ENCODE measurements at places on chromosomes 7 and 10.
A peak's percentile ranks its signal among the peaks of the same experiment; 100 is the strongest.

- DNase-seq = no peak
These were observed 4.9 kb downstream of the KIAA1217 start for GRCh38 chr10:24213881-24214280.

GRCh38 chr10:78866731-78867554 lies 201.8 kb upstream of the ZMIZ1 start:
- DNase-seq = no peak

GRCh38 chr7:45977256-45977780 lies 56.2 kb upstream of the IGFBP3 start:
- no peak for DNase-seq

DNA sequence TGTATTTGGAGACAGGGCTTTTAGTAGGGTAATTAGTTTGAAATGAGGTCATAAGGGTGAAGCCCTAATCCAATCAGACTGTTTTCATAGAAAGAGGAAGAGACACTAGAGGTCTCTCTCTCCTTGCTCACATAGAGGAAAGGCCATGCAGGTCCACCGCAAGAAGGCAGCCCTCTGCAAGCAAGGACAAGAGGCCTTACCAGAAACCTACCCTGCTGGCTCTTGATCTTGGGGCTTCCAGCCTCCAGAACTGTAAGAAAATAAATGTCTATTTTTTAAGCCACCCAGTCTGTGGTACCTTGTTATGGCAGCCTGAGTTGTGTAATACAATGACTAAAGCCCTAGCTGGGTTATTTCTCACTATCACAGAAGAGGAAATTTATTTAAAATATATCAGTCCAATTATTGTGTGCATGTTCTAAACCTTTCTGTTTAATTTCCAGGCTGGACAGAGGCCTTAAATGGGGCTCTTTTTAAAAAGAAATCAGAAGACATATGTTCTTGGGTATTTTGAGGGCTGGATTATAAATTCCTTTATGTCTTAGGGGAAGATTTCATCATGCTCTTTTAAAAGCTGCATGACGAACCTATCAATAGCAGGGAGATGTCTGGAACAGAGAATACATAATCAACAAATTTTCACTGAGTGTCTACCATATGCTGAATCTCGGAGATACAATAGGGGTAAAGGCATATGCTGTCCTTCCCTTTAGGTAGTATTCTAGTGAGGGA lies 12.9 kb upstream of the TMEM26 start:
- no peak for DNase-seq

DNA sequence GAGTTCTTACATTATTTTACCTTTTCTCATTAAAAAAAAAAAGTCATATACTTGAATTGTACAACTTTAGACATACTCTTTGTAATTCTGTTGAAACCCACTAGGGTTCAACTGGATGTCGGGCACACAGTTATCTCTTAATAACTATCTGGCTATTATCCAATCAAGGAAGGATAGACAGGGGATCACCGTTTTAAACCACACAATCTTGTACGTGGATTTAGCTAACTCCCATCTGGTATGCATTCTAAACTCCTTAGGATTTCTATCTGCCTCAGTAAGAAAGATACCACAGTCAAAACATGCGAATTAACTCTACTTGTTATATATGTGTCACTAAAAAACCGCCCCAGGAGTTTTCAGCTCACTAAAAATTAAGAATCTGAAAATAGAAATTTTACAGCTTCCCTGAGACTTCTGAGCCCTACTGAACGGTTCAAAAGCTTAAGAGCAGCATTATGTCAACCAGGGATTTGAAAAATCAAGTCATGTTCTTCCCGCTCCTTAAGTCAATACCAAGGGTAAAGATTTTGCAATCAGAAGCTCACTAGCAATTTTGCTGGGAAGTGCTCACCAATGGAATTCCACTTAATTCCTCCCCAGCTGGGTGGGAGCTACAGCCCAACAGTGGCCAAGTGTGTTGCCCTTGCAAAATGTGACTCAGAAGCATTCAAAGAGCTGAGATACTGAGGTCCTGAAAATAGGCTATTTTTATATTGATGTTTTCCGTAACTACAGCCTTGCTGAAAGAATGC lies 267.0 kb downstream of the FRMD4A start:
- no peak for DNase-seq

DNA sequence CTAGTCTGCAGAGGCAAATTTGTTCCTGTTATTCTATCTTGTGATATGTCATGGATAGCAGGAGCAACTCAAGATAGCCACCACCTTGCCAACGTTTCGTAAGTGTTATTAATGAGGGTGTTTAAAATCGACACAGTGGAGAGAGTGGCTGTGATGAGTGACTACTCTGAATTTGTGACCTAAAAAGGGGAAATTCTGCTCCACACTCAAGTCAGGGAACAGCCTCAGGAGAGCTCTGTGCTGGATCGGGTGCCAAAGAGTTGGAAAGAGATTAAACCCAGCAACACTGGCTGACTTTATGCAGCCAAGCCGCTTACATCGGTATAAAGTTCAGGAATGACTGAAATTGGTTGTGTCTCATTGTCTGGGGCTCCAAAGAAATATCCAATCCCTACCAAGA lies 9.5 kb downstream of the TACC2 start:
- no peak for DNase-seq

- DNase-seq = no peak
These were observed 94.0 kb upstream of the PPP2R2D start for GRCh38 chr10:131806646-131807317.

DNA sequence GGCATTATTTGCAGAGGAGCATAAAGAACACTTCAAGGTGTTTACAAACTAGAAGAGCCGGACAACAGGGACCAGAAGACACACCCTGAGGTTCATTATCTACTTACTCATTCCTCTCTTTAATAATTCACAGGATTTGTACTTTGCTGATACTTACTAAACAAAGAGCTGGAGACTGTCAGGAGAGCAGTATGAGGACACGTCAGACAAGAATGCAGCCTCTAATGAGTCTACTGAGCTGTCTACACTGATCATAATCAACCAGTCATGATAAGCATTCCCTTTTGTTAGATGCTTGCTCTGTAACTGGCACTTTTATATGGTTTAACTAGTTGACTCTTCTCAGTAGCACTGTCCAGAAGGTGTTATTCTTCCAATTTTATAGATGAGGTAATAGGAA lies 243.3 kb upstream of the CDC14C start:
- no peak for DNase-seq

GRCh38 chr7:123845823-123846216 lies 851 bp downstream of the HYAL4 start:
- no peak for DNase-seq

- DNase-seq = no peak
These were observed 171.9 kb upstream of the CACNA2D1 start for GRCh38 chr7:82615527-82615926.

GRCh38 chr7:98613601-98614425 lies 3.3 kb upstream of the NPTX2 start:
- DNase-seq = no peak

DNA sequence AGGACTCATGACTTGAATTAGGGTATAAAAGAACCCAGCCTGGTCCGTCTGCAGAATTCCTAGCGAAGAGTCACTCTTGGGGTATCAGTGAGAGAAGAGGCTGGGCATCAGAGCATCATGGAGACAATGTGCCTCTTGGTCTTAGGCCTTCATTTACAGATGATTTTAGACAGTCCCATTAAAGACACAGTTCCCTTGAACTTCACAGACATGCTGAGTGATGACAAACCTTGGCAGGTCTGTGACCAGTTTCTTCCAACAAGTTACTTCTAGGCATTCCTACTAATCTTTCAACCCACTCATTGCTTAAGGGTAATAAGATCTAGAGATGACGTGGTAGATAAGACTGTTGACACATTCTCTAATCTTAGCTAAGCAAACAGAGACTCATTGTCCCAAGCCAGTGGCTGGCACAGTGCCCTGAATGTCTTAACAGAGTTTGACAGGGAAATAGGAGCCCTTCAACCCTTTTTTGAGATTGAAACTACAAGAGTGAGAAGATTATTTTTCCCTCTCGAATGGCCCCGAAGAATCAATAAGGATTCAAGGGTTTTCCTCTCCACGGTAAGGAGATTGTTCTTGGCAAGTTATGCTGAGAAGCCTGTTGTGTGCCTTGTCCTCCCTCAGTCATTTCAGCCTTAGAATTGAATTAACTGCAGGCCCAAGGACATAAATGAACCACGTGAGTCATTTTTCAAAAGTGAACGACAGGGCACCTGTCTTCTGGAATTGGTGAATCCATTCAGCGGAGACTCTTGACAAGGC lies 281.1 kb downstream of the CCDC3 start:
- no peak for DNase-seq

DNA sequence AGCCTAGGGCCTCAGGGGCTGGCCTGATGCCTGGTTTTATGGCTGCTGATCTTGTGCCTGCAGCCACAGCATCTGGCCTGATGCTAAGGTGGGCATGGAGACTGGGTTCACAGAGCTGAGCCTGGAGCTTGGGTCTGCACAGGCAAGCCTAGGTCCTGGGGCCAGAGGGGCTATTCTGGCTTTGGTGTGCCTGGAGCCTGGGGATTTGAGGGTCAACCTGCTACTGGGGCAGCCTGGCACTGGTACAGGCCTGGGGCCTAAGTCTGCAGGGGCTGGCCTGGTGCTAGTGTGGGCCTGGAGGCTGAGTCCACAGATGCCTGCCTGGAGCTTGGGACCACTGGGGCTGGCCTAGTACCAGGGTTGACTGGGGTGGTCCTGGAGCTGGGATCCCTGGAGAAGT lies 481.8 kb upstream of the GHITM start:
- DNase-seq = no peak

DNA sequence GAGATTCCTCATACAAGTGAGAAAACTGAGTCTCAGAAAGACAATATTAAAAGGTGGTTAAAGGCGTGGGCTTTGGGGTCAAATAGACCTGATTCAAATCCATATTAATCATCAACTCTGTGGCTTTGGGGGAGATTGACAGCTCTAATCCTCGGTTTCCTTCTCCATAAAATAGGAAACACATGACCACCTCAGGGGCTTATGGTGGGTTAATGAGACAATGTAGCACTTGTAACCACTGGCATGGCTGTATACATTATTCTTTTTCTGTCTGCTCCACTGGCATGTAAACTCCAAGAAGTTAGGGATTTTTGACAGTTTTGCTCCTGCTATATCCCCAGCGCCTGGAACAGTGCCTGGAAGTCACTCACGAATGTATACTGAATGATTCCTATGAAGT lies 120.8 kb upstream of the GAD2 start:
- no peak for DNase-seq

- no peak for DNase-seq
These were observed 131.8 kb upstream of the PALS2 start for GRCh38 chr7:24441314-24442027.

DNA sequence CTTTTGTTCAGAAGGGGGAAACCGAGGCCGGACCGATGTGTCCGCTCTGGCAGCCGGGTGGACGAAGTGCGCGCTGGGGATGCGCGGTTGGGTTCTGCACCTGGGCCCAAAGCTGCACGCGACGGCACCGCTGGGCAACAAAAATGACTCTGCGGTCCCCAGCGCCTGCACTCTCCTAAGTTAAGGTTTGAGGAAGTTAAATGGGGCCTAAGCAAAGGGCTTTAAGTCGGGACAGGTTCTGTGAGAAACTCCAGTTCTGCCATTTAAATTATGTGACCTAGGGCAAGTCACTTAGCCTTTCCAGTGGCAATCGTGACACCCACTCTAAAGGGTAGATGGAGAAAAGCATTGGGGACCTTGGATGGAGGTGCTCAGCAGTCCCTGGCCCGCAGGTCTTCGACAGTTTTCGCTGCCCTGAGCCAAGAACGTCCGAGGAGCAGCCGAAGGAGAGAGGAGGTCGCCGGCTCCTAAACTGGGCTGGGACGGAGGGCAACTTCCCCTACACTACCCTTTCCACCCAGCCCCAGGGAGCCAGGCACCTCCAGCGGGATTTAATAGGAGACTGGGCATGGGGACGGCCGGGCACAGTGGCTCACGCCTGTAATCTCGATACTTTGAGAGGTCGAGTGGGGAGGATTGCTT lies 534 bp upstream of the ACBD5 start:
- DNase-seq = no peak

DNA sequence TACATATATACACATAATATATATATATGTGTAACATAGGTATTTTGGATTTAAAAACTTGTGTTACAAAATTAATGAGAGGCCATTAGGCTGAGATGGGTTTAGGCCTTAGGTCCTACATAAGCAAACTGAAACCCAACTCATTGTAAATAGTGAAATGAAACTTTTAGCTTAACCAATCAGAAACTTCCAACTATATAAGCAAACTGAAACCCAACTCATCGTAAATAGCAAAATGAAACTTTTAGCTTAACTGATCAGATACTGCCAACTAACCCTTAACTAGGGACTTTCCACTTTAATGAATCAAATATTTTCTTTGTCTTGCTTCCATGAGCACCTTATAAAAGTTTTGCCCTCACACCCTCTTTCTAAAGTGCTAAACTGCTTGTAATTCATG lies 17.3 kb upstream of the SAMD9L start:
- DNase-seq = no peak

DNA sequence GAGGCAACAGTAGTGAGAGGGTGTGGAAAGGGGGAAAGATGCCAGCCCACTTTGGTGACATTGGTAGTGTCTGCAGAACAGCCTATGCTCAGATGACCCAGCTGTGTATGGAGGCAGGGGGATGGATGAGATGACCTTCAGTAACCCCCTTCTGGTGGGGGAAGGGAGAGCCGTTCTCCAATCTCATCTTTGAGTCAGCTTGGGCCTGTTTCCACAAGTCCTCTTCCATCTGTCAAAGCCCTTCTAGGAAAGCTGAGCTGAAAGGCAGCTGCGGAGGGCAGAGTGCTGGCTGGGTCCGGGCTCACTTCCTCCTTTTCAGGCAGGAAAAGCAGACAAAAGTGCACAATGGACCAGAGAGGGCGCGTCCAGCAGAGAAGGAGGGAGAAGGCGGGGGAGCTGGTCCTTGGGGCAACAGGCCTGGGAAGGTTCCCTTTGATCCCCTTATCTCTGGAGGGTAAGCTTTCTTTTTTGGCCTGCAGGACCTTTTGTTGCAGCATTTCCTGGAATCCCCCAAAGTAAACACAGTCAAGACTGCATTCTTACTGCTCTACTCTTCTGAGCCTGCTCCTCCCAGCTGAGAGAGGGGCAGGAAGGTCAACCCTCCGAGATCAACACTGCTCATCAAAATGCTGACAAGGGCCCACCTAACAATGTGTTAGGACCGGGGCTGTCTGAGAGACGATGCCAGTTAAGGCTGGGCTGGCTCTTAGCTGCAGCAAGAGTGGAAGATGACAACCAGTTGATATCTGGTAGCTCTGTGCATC lies 1.2 kb upstream of the LRMDA start:
- no peak for DNase-seq

- no peak for DNase-seq
These were observed 7.4 kb downstream of the EPHA1 start for GRCh38 chr7:143401265-143401664.

- peak; percentile 99 for DNase-seq
These were observed at the start of gene H2AZ2 for GRCh38 chr7:44847920-44848634. TSS of gene H2AZ2 (minus strand) at chr7:44848087. CDS start at chr7:44847971, 116 bp downstream.

- DNase-seq = no peak
These were observed 80.2 kb downstream of the RHOBTB1 start for GRCh38 chr10:60863796-60864195.

- DNase-seq = no peak
These were observed 765.8 kb downstream of the KCNMA1 start for GRCh38 chr10:76871697-76872295.

DNA sequence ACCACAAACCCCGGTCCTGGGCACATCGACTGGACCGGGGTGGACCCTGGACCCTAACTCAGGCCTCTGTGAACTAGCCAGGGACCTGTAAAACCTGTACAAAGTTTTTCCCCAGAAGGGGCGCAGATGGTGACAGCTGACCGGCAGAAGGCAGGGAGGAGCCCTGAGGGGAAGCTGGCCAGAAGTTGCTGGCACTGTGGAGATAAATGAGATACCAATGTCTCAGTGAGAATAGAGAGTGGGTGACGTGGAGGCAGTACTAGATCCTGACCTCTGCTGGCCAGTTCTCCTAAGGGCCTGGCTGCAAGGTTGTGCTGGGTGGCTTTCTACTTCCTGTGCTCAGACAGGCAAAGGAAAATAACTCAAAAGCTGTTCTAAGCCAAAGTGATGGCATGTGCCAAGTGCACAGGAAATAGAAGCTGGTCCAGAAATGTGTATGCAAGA lies 10.6 kb upstream of the TSPAN14 start:
- DNase-seq = no peak

Measured in T-helper 17 cell (primary cell).